Urinary bladder (tissue), 4 donors: ENCODE measurements at places on chromosomes 13 and 19. TPM values are rescaled to one million over a fixed set of nuclear protein-coding genes. Genes with fewer than 3 reads are reported as not detected.

DNA sequence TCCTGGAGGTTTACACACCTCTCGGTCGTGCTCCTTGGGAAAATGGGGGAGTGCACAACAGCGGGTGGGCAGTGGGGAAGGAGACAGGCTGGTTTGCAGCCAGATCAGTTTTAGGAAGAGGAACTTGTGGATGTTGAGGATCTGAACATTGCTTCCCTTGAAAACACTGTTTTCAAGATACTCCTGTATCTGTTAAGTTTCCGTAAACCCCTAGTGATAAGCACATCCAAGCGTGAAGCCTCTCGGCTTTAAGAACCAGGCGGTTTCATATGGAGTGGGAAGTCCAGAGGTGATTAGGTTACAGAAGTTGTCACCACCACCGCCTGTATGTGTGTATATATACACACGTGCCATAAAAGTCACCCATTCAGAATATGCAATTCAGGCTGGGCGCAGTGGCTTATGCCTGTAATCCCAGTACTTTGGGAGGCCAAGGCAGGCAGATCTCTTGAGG lies 47.4 kb downstream of the SIPA1L3 start:
- no peak for DNase-seq

DNA sequence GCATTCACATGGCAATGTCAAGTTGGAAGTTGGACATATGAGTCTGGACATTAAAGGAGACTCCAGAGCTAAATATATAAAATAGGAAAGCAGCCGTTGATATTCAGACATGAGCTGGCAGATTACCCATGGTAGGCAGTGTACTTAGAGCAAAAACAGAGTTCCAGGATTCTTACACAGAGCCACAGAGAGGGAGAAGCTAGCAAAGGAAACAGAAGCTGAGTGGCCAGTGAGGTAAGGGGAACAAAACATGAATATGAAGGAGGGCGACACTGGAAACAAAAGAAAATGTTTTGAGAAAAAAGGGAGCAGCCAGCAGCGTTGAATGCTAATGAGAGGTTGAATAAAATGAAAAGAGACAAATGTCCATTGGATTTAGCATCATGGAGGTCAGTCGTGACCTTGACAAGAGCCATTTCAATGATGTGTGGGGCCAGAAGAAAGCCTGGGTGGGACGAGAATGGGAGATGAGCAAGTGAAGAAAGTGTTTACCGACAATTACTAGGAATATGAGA lies 198.4 kb downstream of the POU4F1 start:
- no peak for DNase-seq

ZNF546 gene
- 23.4 TPM for total RNA-seq

GPX4 gene
- 71.3 TPM for total RNA-seq

TMEM272 gene
- not detected for total RNA-seq

ALOX5AP gene
- total RNA-seq: 10.4 TPM

KIR3DL1 gene
- not detected for total RNA-seq
